ENCODE measurements at places on chromosomes 6 and 20. TPM values are rescaled to one million over a fixed set of nuclear protein-coding genes. Genes with fewer than 3 reads are reported as not detected.

GRCh38 chr6:15593798-15594197 lies 69.0 kb downstream of the DTNBP1 start:
- H3K4me1 ChIP-seq, result no peaks in the 10 kb centered on the region
- no peak for DNase-seq
- H3K36me3 ChIP-seq, result no peaks in the 10 kb centered on the region
- H3K4me3 ChIP-seq, result no peak overlapping the region
- no peak overlapping the region for H3K27ac ChIP-seq

- no peak for DNase-seq
- no peaks in the 10 kb centered on the region for H3K27me3 ChIP-seq
- no peak overlapping the region for H3K4me3 ChIP-seq
- no peaks in the 10 kb centered on the region for H3K4me1 ChIP-seq
- H3K36me3 ChIP-seq, result peaks cover 45% of the 10 kb centered on the region
Observed at GRCh38 chr6:82176616-82177015, 70.9 kb downstream of the IBTK start.

- H3K27me3 ChIP-seq, result no peaks in the 10 kb centered on the region
- no peak for DNase-seq
- no peak overlapping the region for H3K4me3 ChIP-seq
- no peaks in the 10 kb centered on the region for H3K4me1 ChIP-seq
- no peak overlapping the region for H3K27ac ChIP-seq
Observed at GRCh38 chr20:57893366-57893999, 183.7 kb upstream of the PMEPA1 start.

GRCh38 chr6:139395371-139395770 lies 20.9 kb upstream of the CITED2 start:
- no peaks in the 10 kb centered on the region for H3K36me3 ChIP-seq
- no peak for DNase-seq
- peaks cover 7% of the 10 kb centered on the region for H3K4me1 ChIP-seq
- H3K27me3 ChIP-seq, result no peaks in the 10 kb centered on the region

GRCh38 chr20:62445553-62446340 lies 18.4 kb upstream of the RBBP8NL start:
- H3K27me3 ChIP-seq, result no peaks in the 10 kb centered on the region
- H3K4me3 ChIP-seq, result no peak overlapping the region
- H3K36me3 ChIP-seq, result no peaks in the 10 kb centered on the region

- no peaks in the 10 kb centered on the region for H3K4me1 ChIP-seq
- no peak overlapping the region for H3K4me3 ChIP-seq
- no peaks in the 10 kb centered on the region for H3K27me3 ChIP-seq
- DNase-seq, result no peak
- peaks cover 4% of the 10 kb centered on the region for H3K36me3 ChIP-seq
Observed at GRCh38 chr20:35042268-35042667, 50.3 kb downstream of the TRPC4AP start.

- H3K4me1 ChIP-seq, result peaks cover 37% of the 10 kb centered on the region
- H3K27me3 ChIP-seq, result no peaks in the 10 kb centered on the region
- no peaks in the 10 kb centered on the region for H3K36me3 ChIP-seq
- DNase-seq, result no peak
- H3K27ac ChIP-seq, result peak overlapping the region; percentile 90
- H3K4me3 ChIP-seq, result peak overlapping the region; percentile 22
Observed at GRCh38 chr6:63516186-63516944, 55.9 kb upstream of the LOC128125822 start.

DNA sequence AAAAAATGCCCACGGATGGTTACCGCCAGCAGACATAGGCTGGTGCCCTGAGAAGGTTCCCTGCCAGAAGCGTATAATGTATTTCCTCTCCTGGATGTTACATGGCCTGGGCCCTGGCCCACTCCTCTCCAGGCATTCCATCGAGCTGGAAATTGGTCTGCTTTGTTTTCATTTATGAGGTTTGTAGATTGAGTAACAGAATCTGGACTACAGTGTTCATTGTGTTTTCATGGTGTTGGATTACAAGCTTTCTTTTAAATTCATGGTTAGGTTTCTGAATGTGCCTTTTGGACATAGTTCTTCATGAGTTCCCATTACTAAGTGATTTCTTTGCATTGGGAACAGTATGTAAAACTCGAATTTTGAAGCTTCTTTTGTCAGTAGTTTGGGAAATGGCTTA lies 6.4 kb downstream of the TIAM2 start:
- no peaks in the 10 kb centered on the region for H3K36me3 ChIP-seq
- H3K4me3 ChIP-seq, result no peak overlapping the region
- H3K27ac ChIP-seq, result no peak overlapping the region
- H3K27me3 ChIP-seq, result no peaks in the 10 kb centered on the region
- no peak for DNase-seq

DNA sequence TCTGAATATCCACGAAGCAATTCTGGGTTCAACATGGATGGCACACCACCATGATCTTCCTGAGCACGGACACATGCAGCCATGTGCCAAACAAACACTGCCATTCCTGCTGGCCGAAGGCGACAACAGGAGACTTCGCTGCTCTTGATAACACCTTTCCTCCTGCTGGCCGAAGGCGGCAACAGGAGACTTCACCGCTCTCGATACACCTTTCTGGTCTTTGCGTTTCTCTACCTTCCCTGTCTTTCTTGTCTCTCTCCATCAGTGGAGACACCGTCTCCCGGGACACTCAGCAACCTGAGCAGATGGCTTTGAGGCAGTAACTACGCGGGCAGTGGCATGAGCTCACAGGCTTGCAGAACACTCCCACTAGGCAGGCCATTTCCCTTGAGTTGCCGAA lies 54.9 kb upstream of the MPC1 start:
- H3K4me1 ChIP-seq, result no peaks in the 10 kb centered on the region
- no peak for DNase-seq
- no peaks in the 10 kb centered on the region for H3K27me3 ChIP-seq
- no peak overlapping the region for H3K4me3 ChIP-seq

GRCh38 chr6:118667988-118668387 lies 16.6 kb upstream of the CEP85L start:
- no peaks in the 10 kb centered on the region for H3K27me3 ChIP-seq
- H3K36me3 ChIP-seq, result no peaks in the 10 kb centered on the region
- H3K27ac ChIP-seq, result no peak overlapping the region
- no peaks in the 10 kb centered on the region for H3K4me1 ChIP-seq
- no peak for DNase-seq

- no peak overlapping the region for H3K4me3 ChIP-seq
- H3K36me3 ChIP-seq, result no peaks in the 10 kb centered on the region
- H3K27me3 ChIP-seq, result no peaks in the 10 kb centered on the region
- H3K27ac ChIP-seq, result no peak overlapping the region
- DNase-seq, result no peak
- no peaks in the 10 kb centered on the region for H3K4me1 ChIP-seq
Observed at GRCh38 chr20:60331688-60332300, 373.6 kb downstream of the CDH26 start.

GRCh38 chr20:40808936-40809335 lies 119.9 kb upstream of the MAFB start:
- H3K27ac ChIP-seq, result no peak overlapping the region
- H3K4me3 ChIP-seq, result no peak overlapping the region
- H3K27me3 ChIP-seq, result no peaks in the 10 kb centered on the region
- H3K4me1 ChIP-seq, result no peaks in the 10 kb centered on the region
- no peak for DNase-seq

GRCh38 chr6:122772724-122773415 lies 6.6 kb upstream of the FABP7 start:
- DNase-seq, result no peak
- H3K27ac ChIP-seq, result no peak overlapping the region
- no peaks in the 10 kb centered on the region for H3K36me3 ChIP-seq
- H3K27me3 ChIP-seq, result no peaks in the 10 kb centered on the region

GRCh38 chr20:20593447-20594170 lies 118.8 kb downstream of the RALGAPA2 start:
- H3K4me3 ChIP-seq, result no peak overlapping the region
- no peaks in the 10 kb centered on the region for H3K27me3 ChIP-seq
- no peaks in the 10 kb centered on the region for H3K4me1 ChIP-seq
- peaks cover 16% of the 10 kb centered on the region for H3K36me3 ChIP-seq
- peak overlapping the region; percentile 35 for H3K27ac ChIP-seq
- DNase-seq, result no peak

- H3K36me3 ChIP-seq, result no peaks in the 10 kb centered on the region
- no peak overlapping the region for H3K27ac ChIP-seq
- no peaks in the 10 kb centered on the region for H3K4me1 ChIP-seq
- DNase-seq, result no peak
- no peaks in the 10 kb centered on the region for H3K27me3 ChIP-seq
Observed at GRCh38 chr6:154123155-154123956, 84.3 kb downstream of the OPRM1 start.

SYCP2 gene
- 0.83 TPM for total RNA-seq

ECT2L gene
- total RNA-seq, result not detected

POM121L2 gene
- total RNA-seq, result not detected

LINC00237 gene
- not detected for total RNA-seq

TGM3 gene
- 0.15 TPM for total RNA-seq

RNF144B gene
- total RNA-seq, result 11.9 TPM

CALHM6 gene
- total RNA-seq, result 4.4 TPM

TRIM15 gene
- 17.7 TPM for total RNA-seq
